ENCODE measurements at places on chromosomes 2 and 18.

DNA sequence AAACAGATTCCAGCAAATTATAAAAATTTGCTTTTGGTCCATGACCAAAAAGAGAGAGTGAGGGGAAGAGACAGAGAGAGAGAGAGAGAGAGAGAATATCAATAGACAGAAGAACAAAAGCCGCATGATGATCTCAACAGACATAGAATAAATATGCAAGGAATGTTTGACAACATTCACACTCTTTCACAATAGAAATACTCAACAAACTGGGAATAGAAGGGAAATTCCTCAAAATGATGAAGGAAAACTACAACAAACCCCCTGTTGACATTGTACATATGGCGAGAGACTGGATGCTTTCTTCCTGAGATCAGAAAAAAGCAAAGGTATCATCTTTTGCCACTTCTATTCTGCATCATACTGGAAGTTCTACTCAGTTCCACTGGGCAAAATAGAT is 309.7 kb downstream of the RAD51AP2 start:
- DNase-seq = no peak

- DNase-seq = no peak
Observed at GRCh38 chr2:188320861-188321260, 29.2 kb downstream of the GULP1 start.

DNA sequence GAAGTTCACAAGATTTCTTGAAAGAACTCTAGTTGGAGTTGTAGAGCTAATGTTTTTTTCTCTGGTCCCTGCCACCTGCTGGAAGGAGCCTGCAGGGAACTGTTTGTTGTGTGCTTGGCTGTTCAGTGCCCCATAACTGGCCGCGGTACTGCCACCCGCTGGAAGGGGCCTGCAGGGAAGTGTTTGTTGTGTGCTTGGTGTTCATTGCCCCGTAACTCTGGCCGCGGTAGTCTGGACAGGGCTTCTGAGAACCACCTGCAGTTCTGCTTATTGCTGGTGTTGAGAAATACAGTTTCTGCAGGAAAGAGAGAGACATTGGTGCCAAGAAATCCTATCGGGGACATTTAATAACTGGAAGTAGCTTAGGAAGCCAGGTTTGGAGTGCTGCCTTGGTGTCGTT is 58.1 kb downstream of the AGAP1 start:
- DNase-seq = peak; percentile 52

GRCh38 chr2:101961338-101962191 is 30.2 kb upstream of the IL1R2 start:
- DNase-seq = no peak

GRCh38 chr2:200353120-200353519 is 46.6 kb downstream of the SPATS2L start:
- no peak for DNase-seq

GRCh38 chr2:220034426-220035130 is 407.1 kb downstream of the SLC4A3 start:
- DNase-seq = no peak

GRCh38 chr2:202636213-202636513 is 1.4 kb downstream of the FAM117B start:
- DNase-seq = no peak

GRCh38 chr2:173075056-173075780 is 428 bp upstream of the MAP3K20 start:
- no peak for DNase-seq

DNA sequence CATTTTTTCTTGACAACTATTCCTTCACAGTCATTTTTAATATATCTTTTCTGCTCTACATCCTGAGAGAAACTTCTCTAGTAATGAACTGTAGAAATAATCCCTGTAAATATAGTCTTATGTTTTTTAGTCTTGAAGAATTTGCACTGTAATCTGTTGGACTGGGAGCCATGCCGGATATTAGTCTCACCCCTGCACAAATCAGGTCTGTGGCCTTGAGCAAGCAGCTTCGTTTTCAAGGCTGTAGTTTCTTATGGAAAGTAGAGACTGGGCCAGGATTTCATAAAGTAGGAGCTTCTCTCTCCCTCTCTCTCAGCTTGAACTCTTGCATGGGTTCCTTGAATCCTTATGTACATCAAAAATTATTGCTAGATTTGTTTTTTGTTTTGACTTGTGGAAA is 8.7 kb downstream of the FARP2 start:
- no peak for DNase-seq

DNA sequence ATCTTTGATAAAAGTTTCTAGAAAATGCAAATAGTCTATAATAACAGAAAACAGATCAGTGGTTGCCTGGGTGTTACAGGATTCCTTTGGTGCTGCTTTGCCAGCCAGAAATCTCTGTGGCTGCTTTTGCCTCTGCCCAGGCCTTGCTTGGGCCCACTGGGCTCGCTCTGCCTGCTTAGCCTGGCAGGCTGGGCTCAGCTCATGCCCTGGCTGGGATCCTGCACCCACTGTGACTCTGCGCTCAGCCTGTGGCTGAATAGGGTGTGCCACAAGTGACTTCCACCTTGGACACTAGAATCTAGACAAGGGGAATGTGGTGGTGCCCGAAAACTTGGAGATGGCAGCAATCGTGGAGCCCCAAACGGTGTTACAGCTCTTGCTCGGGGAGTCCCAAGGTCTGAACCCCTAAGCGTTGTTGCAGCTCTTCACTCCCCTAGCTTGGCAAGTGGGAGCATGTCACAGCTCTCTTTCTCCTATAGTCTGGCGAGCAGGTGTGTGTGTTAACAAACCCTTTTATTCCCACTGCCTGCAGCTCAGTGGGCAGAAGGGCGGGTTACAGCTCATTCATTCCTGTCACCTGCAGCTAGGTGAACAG is 50.9 kb downstream of the FBXO48 start:
- DNase-seq = no peak

DNA sequence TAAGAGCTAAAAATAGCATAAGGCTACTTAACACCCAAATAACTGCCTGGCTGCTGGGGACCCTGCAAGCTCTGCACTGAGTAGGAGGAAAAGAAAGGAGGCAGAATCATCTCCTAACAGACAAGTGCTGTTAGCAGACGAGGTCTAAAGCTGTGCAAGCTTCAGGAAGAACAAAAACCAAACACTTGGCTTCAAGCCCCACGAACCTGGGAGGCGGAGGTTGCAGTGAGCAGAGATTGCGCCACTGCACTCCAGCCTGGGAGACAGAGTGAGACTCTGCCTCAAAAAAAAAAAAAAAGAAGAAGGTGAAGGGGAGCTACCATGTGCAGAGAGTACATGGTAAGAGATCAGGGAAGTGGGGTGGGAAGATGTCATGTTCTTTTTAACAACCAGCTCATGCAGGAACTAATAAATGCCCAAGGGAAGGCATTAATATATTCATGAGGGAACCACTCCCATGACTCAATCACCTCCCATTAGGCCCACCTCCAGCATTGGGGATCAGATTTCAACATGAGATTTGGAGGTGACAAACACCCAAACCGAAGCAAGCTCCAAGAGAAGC is 28.8 kb upstream of the INO80C start:
- DNase-seq = no peak

DNA sequence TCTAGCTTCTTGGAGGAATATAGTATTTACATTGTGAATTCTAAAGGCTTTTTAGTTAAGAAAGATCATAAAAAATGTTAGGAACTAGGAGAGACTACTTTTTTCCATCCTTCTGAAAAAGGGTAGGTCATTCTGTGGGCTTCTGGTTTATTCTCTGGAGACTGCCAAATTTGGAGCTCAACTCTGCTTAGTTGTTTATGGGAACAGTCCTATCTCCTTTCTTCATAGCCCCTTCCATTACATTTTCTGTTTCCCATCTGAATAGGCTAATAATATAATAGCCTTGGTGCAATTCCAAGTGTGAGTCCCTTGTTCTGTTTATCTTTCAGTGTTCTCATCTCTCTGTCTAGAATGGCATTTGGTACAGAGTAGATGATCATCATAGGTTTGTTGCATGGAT is 15.6 kb downstream of the LAMA3 start:
- no peak for DNase-seq

DNA sequence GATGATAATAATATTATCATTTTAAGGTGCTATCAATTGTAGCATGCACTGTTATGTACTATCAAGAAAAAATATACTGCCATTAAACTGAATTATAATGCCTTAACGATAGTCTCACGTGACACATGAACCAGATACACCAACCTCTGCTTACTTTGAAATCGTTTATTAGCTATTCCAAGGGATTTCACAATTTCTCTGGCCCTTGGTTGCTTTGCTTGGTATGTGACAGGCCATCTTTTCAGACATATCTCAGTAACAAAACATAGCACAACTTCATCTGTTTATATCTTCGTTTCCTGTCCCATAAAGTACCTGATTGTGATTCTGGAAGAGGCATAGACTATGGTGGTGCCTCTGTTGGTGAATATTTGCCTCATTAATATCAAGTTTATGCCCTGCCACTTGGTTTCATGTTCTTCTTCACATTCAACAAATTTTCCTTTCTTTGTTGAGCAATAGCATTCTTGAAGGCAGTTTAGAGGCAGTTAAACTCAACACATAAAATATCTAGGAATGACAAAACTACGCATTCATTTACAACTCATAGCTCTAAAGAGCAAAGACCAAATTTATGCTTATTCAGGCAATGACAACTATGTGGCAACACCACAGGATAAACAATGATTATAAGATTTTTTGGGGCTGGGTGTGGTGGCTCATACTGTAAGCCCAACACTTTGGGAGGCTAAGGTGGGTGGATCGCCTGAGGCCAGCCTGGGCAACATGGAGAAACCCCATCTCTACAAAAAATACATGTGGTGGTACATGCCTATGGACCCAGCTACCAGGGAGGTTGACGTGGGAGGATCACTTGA is 84.3 kb downstream of the MCFD2 start:
- DNase-seq = no peak

DNA sequence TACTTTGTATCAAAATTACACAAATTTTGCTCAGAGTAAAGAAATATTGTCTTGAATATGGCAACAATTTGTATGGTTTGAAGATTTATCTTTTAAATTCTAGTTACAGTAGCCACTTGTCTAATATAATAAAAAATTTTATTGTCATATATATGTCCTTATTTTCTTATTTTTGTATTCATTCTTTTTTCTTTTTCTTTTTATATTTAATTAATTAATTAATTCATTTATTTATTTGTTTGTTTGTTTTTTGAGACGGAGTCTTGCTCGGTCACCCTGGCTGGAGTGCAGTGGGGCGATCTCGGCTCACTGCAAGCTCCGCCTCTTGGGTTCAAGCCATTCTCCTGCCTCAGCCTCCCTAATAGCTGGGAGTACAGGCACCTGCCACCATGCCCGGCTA is 3.7 kb upstream of the CDH19 start:
- no peak for DNase-seq

DNA sequence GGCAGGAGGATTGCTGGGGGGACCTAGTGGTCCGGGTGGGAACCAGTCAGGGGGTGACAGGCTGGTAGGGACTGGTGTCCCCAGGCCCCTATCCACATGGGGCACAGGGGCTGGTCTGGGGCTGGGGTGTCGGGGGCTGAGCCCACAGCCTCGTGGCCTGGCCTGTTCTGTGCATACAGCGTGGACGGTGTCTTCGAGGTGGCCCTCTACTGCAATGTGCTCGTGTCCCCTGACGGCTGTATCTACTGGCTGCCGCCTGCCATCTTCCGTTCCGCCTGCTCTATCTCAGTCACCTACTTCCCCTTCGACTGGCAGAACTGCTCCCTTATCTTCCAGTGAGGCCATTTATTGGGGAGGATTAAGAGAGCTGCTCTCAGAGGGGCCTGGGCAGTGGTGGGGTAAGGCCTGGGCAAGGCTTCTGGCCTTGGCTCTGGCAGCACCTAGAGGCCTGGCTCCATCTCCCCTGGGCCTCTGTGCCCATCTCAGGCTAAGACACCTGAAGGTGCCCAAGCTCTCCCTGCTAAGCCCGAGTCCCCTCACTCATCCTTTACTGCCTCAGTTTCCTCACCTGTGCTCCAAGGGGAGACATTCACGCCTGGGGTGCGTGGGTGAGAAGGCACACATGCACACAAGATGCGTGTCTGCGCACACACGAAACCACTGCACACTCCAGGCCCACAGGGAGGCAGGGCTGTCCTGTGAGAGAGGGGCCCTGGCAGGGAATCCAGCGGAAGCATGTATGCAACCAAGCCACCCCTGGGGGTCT is 1.9 kb downstream of the CHRNG start:
- no peak for DNase-seq

DNA sequence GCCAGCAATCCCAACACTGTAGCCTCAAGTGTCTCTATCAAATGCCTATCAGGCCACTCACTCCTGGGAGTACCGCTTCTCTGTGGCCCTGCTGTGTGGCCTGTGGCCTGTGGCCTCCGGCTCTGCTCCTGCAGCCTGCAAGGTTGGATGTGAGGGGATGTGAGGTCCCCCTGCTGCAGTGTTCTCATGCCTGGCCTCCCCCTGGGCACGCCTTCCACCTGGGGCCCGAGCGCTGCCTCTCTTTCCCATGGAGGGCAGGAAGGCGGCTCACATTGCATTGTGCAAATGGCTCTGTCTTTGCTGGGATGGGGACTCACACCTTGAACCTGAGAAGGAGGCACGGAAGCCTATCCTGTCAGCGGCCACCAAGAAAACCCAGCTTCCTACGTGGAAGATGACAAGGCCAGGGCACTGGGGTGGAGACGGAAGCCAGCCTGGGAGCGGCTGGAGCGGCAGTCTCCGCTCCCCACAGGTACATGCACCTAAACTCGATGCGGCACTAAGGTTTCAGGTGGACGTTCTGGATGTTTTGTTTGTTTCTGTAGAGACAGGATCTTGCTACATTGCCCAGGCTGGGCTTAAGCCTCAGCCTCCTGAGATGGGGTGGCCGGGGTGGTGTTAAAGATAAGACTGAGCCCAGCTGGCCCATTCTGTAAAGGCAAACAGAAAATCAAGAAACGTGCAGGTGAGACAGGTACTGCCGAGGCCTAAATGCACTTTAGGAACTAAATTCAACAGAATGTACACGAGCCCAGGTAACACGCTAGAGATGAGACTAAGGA is 140.1 kb downstream of the HDAC4 start:
- no peak for DNase-seq

- DNase-seq = no peak
Observed at GRCh38 chr2:67671464-67672450, 274.6 kb downstream of the ETAA1 start.

GRCh38 chr2:69214898-69215297 is 172.1 kb downstream of the GFPT1 start:
- no peak for DNase-seq

- DNase-seq = no peak
Observed at GRCh38 chr2:12032975-12033374, 286.5 kb downstream of the LPIN1 start.

- no peak for DNase-seq
Observed at GRCh38 chr2:138620431-138620830, 118.9 kb downstream of the SPOPL start.

DNA sequence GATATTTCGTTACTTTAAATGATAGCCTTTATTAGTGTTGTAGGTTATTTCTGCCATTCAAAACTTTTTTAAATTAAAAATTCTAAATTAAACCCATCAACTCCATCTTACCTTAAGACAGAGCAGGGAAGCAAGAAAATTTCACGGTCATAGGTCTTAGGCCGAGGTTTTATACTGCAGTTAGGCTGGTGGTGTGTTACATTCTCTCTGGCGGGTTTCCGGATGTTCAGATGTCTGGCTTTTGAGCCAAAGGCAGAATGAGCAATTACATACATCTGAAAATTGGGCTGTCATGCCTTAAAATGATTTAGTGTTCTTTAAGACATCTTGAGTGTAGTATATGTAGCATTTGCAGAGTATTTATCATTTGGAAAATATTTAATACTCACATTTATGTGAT is 27.9 kb downstream of the GLS start:
- no peak for DNase-seq

- no peak for DNase-seq
Observed at GRCh38 chr2:46814160-46814961, 101.2 kb downstream of the MCFD2 start.

GRCh38 chr2:214775971-214776370 is 33.5 kb downstream of the BARD1 start:
- DNase-seq = no peak

GRCh38 chr2:99106913-99107312 is 34.6 kb upstream of the C2orf15 start:
- DNase-seq = no peak
